ENCODE measurements at places on chromosomes 1 and 21.

GRCh38 chr1:64194168-64195080 is 9.0 kb upstream of the UBE2U start:
- no peak for DNase-seq

GRCh38 chr1:25922056-25922970 is 16.1 kb upstream of the STMN1 start:
- peak; percentile 7 for DNase-seq

DNA sequence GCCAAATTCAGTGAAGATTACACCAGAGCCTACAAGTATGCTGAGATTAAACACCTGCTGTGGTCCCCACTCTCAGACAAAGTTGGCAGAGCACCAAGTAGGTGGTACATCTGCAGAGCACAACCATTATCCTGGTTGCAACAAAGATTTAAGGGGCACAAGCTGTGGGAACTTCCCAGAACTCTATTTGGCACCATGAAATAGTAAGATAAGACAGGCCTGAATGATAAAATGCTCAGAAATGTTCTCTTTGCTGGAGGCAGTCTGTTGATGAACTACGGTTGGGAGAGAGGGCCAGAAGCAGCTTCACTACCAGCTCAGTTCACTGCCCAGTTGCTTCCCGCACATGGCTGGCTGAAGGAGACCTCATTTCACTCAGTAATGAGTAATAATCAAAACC is 19.9 kb downstream of the RPL5 start:
- no peak for DNase-seq

DNA sequence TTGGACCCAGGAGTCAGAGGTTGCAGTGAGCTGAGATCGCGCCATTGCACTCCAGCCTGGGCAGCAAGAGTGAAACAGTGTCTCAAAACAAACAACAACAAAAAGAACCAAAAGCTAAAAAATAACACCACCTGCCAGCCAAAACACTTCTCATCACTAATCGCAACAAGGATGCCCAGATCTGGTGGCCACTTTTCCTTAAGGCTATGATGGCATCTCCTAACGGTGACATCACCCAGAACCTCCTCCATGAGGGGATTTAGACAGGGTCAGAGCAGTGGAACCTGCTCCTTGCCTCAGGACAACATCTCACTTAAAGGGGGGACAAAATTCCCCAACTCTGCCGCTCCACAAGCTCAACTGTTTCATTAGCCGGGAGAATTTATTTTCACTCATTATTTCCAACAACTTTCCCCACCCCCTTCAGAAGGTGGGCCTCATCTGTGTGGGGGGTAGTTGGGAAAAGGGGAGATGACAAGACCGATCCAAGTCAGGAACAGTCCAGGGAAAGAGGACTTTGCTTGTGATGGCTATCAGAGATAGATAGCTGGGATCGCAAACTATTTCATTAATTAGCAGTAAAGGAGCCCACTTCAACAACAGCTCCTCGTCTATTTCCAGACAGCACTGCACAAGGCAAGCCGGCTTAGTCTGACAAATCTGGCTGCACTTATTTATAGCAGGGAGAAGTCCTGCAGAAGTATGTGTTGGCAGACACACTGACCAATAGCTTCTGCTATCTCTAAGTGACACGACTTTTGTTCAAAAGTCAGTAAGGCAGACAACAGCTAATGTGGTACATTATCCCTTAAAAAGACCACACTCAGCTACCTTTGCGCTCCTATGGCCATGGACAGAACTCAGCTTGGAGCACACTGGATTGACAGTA is 2.6 kb downstream of the PABPC4 start:
- DNase-seq = no peak

- DNase-seq = no peak
These were observed 200.9 kb downstream of the HHIPL2 start for GRCh38 chr1:222346955-222347354.

GRCh38 chr21:27802816-27803475 is 836.1 kb upstream of the ADAMTS5 start:
- no peak for DNase-seq

GRCh38 chr21:16667395-16667794 is 845.4 kb upstream of the CXADR start:
- DNase-seq = no peak

DNA sequence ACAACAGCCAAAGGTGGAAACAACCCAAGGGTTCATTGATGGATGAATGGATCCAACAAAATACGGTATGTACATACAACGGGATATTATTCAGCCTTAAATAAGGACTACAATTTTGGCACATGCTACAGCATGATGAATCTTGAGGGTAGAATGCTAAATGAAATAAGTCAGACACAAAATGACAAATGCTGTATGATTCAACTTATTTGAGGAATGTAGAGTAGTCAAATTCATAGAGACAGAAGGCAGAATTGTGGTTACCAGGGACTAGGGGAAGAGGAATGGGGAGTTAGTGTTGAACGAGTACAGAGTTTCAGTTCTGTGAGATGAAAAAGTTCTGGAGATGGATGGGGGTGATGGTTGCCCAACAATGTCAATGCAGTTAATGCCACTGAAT is 118.0 kb upstream of the PAXBP1 start:
- DNase-seq = no peak

- peak; percentile 12 for DNase-seq
These were observed 660 bp downstream of the GCLM start for GRCh38 chr1:93908394-93909145.

DNA sequence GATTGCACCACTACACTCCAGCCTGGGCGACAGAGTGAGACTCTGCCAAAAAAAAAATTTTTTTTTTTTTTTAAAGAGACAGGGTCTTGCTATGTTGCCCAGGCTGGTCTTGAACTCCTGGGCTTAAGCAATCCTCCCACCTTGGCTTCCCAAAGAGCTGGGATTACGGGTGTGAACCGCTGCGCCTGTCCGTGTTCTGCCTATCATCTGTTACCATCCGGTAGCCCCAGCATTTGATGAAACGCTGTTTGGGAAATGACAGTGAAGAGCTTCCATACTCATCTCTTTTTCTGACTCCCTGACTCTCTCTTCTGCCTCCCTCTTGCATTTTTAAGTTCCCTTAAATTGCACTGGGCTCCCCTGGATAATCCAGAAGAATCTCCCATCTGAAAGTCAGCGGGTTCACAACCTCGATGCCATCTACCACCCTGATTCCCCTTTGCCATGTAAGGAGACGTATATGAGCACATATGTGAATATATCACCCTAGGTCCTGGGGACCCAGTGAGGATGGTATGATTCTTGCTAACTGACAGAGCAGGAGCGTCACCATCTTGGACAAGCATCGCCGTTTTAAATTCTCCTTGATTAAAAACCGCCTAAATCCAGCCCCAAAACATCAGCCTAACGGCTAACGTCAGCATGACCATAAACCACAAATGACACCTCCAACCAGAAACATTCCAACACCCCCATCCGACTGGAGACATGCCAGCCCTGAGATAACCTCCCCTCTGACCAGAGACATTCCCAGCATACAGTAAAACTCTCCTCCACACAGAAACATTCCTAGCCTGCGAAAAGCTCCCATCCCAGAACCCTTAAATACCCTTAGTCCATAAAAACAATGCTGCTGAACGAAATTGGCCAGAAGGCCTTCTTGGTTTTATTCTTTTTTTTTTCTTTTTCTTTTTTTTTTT is 12.4 kb downstream of the TNFRSF8 start:
- no peak for DNase-seq

Data from stimulated activated CD4-positive, alpha-beta T cell treated with anti-CD3 and anti-CD28 coated beads, Interleukin-15, amount 100 ng/mL, for 1 hour (primary cell).